ENCODE measurements at places on chromosomes 6 and 20. TPM values are rescaled to one million over a fixed set of nuclear protein-coding genes. Genes with fewer than 3 reads are reported as not detected.

GRCh38 chr6:160810238-160810637 lies 108.2 kb downstream of the PLG start:
- DNase-seq, result no peak

- no peak for DNase-seq
Observed at GRCh38 chr20:2349801-2350200, 30.9 kb upstream of the TGM6 start.

DNA sequence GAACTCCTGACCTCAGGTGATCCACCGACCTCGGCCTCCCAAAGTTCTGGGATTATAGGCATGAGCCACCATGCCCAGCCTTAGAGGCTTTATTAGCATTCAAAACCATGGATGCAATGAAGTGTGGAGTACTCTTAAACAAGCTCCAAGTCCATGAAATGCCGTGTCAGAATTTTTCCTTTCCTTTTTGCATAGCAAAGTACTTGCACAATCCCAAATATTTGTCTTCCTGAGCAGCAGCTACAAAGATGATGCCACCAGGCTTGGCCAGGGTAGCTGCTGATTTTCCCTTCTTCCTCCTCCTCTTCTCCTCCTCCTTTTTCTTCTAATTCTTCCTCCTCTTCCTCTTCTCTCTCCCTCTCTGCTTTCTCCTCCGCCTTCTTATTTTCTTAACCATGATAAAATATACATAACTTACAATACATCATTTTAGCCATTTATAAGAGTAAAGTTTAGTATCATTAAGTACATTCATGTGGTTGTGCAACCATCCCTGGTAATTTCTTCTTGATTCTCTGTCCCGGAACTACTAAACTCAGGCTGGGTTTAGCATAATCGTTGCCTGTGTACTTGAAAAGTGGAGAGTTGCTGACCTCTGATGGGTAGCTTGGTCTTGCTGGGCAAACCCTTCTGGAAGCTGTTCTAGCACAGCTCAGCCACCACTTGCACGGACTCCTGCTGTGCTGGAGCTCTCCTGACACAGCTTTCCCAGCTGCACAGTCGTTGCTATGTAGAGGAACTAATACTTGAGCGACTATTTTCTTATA lies 20.3 kb downstream of the MUCL3 start:
- peak; percentile 19 for DNase-seq

- peak; percentile 26 for DNase-seq
Observed at GRCh38 chr6:135722190-135722589, 129.3 kb upstream of the PDE7B start.

DNA sequence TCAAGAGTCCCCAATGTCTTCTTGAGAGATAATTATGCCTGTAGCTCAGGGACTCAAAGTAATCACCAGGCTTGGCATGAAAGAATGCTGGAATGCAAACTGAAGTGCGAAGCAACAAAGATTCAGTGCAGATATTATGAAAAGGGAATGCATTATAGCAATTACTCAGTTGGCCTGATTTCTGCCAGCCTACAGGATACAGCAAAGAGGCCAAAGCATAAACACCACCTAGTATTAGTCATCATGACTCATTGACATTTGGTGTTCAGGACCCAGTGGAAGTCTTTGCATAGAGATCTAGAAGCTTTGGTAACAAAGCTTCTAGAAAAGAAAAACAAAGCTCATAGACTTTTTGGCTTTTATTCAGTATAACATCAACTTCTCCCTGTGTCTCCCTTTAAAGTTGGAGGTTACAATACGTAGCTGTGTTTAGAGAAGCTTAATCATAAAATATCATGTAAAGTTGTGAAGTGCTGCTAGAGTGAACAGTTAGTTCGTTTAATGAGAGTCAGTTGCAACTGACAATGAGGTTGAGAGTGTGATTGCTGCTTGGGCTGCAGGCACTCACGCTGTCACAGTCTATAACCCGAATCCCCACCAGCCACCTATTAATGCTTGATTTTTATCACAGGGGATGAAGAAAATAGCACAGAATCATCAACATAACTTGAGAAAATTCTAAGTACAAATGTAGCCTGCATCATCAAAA lies 932.7 kb downstream of the TFAP2A start:
- peak; percentile 95 for DNase-seq

DNA sequence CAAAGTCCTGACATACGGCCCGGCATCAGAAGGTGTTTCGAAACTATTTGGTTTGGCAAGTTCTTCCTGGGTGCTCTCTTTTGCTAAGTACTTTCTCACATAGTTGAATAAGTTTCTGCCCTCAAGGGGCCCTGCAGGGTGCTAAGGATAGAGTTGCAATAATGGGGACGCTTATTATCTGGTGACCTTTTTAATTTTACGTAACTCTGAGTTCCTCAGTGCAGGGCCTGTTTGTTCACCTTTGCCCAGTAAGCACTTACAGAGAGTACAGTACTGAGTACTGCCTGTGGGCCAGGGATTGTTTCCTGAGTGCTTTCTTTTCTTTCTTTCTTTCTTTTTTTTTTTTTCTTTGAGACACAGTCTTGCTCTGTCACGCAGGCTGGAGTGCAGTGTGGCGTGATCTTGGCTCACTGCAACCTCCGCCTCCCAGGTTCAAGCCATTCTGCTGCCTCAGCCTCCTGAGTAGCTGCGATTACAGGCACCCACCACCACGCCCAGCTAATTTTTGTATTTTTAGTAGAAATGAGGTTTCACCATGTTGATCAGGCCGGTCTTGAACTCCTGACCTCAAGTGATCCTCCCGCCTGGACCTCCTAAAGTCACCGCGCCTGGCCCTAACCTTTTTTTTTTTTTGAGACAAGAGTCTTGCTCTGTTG lies 4.5 kb upstream of the PXMP4 start:
- no peak for DNase-seq

DNA sequence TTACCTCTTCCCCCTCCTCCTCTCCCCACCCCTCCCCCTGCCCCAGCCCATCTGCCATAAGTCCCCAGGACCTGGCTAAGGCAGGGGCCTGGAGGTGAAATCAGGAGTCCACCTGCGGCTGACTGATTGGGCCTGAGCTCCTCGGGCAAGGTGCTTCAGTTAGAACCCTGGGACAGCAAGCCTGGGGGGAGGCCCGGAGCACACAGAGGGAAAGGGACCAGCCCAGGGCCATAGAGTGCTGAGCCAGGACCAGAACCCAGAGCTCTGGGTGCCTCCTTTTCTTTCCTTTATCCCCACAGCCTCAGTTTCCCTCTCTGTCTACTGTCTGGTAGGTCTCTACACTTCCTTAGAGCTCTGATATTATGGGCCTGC lies 35.7 kb upstream of the VEGFA start:
- no peak for DNase-seq

GRCh38 chr20:4791121-4791520 lies 69.4 kb downstream of the PRND start:
- no peak for DNase-seq

DNA sequence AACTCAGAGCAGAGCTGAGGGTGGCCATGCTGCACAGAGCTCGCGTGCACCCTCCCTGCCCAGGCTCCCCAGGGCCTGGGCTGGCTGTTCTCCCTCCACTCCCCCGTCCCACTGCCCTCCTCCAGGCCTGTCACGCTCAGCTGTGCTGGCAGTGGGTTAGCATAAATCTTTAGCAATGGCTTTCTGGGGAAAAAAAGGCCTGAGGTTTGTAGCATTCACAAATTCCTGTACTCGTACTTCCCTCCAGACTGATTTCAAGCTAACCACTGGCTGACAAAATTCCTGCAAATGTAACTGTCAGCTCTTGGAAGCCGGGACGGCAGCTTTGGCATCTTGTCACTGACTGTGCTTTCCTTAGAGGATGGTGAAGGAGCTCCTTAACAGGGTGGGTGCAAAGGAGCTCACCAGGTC lies 22.3 kb upstream of the SMOC2 start:
- DNase-seq, result no peak

DNA sequence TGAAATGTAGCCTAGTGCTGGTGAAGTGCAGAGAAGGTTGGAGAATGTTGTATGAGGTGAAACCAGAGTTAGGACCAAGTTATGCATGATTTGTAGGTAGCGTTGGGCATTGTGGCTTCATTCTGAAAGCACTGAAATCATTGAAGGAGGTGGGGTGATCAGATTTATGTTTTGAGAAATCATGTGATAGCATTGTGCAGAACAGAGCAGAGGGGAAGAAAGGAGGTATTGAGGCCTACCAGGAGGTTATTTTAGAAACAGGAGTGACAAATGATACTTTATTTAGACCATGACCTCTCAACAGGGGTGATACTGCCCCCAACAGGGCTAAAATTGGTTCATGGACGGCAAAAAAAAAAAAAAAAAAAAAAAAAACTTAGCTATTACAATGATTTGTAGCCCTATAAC lies 15.6 kb upstream of the HMGN3 start:
- no peak for DNase-seq

DNA sequence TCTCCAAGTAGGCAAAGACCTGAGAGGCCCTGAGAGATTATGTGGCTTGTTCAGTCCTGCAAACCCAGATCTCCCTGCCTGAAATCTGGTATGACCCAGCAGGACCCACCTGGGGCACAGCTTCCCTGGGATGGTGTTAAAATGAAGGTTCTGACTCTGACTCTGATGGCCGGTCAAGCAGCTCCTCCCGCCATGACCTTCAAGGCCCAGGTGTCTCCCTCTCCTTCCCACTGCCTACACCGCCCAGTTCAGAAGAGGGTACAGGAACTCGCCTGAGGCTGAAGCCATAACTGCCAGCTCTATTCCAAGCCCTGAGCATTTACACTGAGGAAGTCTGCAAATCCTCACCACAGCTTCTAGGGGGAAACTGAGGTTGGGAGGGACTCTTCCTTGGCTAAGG lies 5.9 kb upstream of the CST7 start:
- DNase-seq, result no peak

- peak; percentile 86 for DNase-seq
Observed at GRCh38 chr6:2396846-2397630, 151.6 kb upstream of the GMDS start.

GRCh38 chr20:40506537-40506939 lies 182.5 kb downstream of the MAFB start:
- peak; percentile 82 for DNase-seq

GRCh38 chr6:152272486-152272885 lies 364.7 kb downstream of the SYNE1 start:
- DNase-seq, result no peak

GRCh38 chr6:166194914-166195859 lies 27.5 kb upstream of the TBXT start:
- DNase-seq, result no peak

GRCh38 chr6:116389357-116389756 lies 18.6 kb downstream of the DSE start:
- no peak for DNase-seq

- DNase-seq, result no peak
Observed at GRCh38 chr6:81741689-81742088, 10.8 kb downstream of the TENT5A start.

GRCh38 chr20:4299773-4300172 lies 284.4 kb upstream of the RNF24 start:
- no peak for DNase-seq

DNA sequence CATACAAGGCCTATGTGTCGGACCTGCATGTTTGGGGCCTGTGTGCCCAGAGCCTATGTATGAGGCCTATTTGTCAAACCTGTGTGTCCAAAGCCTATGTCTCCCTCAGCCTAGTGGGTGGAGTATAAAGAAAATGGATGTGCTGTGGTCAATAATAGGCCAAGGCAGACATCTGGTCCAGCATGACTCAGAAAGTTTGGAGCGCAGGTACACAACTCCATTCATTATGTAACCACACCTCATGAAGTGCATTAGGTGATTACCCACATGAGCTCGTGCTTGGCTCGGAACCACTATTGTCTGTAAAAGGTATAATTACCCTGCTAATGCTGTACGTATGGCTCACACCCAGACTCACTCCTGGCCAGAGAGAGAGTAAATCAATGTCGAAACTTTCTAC lies 302.4 kb upstream of the POU3F2 start:
- no peak for DNase-seq

- peak; percentile 11 for DNase-seq
Observed at GRCh38 chr20:21702553-21703470, 2.7 kb upstream of the PAX1 start.

- DNase-seq, result no peak
Observed at GRCh38 chr20:51760905-51761546, 7.2 kb downstream of the ATP9A start.

DNA sequence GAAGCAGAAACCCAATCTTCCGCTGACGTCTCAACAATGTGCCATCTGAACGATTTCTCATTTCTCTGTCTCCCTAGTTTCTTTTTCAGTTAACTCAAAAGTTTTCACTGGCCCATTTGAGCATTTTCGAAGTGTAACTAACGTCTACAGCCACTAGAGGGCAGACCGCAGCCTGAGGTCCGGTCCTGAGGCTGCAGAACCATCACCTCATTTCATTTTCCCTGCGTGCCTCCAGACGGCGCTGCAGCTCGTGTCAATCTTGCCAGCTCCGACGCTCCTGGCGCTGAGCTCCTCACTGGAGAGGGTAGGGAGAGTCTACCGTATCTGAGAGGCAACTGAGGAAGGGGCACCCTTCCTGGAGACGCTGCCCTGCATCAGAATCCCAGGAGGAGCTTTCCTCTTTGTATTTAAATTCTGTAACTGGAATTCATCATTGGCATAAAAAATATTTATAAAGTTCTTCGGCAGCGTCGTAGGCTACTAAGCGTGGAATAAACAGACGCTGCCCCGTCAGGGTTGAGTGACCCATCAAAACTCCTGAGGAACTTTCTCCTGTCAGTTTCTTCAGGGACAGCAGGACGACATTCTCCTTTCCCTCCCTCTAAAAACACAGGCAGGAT lies 28.5 kb upstream of the DTNBP1 start:
- peak; percentile 85 for DNase-seq

DNA sequence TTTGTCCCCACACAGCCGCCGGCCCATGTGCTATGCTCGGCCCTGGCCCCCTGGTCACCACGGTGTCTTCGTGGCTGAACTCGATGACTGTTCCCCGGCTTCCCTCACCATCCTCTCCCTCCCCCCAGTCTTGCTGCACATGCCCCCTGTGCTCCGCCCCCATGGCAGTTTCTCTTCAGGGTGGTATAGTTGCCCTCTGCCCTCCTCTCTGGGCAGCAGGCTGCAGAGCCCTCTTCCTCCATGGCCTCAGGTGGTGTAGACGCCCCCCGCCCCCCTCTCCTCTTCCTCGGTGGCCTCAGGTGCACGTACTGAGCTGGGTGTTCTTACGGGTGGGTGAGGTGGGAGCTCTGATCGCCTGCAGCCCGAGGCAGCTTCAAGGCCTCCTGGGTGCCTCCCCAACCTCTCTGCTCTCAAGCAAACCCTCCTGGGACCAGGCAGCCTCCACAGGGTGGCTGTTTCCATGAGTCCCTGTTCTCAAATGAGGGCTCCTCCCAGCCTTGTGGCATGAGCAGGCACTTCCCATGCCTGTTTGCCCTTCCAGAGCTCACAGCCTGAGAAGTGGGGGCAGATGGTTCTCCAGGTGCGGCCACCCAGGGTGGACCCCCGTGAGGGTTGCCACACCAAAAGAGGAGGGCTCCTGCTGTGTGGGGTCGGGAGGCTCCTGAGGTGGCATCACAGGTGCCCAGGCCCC lies 24.8 kb downstream of the COL20A1 start:
- DNase-seq, result no peak

FOXF2 gene
- total RNA-seq, result not detected

ABRACL gene
- total RNA-seq, result 34.8 TPM

ISM1 gene
- total RNA-seq, result 0.11 TPM

USP49 gene
- 1.7 TPM for total RNA-seq

SNAP25 gene
- total RNA-seq, result 0.58 TPM

MYL9 gene
- total RNA-seq, result 83.7 TPM

ZNF451 gene
- total RNA-seq, result 42.9 TPM

HLA-DQA2 gene
- total RNA-seq, result not detected

HMGCLL1 gene
- total RNA-seq, result not detected

FAM162B gene
- not detected for total RNA-seq

PSMA7 gene
- 503 TPM for total RNA-seq

DNAJC5 gene
- total RNA-seq, result 63.2 TPM

ABHD16B gene
- total RNA-seq, result not detected

HDGFL1 gene
- total RNA-seq, result not detected

SNAI1 gene
- total RNA-seq, result not detected

Measured in LHCN-M2 (cell line).